ENCODE measurements at places on chromosomes 5 and 9.

DNA sequence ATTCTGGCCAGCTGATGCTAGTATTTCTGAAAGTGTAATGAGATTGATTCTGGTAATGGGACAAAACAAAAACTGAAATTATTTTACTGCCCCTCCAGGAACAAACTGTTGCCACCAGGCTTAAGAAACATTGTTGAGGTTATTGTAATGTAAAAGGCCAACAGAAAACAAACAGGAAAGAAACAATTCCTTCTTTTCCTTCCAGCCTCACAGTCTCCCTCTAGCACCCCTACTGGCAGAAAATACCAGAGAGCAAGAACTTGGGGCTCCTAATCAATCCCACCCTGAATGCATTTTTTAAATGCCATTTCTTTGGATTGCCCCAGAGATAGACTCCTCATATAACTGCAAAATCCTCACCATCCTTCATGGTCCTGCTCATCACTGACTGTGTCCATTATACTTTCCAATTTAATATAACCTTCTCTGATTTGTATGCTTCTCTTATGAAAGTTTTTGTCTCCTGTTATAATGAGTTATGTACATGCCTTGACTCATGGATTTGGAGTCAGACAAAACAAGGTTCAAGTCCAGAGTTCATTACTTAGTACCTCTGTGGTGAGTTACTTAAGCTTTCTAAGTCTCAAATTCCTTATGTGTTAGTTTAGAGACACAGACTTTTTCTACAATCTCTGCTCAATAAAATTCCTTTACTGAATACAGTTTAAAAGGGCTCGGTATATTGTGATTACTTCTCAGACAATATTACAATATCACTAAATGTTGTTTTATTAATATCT lies 157.9 kb upstream of the FBN2 start:
- no peak for DNase-seq

DNA sequence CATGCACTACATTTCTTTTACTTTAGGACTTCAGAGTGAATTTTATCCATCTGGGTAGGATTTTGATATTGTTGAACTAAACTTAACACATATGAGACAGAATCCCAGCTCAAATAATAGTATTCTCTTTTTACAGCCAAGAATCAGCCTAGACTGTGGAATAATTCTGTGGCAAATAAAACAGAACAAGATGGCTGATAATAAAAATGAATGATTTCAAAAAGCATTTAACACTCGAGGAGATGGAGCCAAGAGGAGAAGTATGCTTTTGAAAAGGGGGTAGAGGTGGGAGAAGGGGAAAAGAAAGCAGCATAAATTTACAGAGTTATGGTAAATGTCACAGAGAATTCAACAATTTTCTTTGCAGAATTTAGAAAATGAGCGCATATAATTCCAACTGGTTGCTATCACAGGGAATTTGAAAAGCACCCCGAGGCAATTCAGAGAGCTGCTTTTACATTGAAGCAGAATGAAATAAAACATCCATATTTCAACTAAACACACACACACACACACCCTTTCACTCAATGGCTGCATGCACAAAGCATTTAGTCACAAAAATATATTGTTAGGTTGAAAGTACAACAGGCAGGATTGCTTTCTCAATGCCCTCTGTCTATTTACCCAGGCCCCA lies 60.2 kb upstream of the DMAC1 start:
- no peak for DNase-seq

- no peak for DNase-seq
Observed at GRCh38 chr9:118362123-118362522, 657.9 kb downstream of the TLR4 start.

- no peak for DNase-seq
Observed at GRCh38 chr9:78314550-78314949, 17.6 kb downstream of the PSAT1 start.

DNA sequence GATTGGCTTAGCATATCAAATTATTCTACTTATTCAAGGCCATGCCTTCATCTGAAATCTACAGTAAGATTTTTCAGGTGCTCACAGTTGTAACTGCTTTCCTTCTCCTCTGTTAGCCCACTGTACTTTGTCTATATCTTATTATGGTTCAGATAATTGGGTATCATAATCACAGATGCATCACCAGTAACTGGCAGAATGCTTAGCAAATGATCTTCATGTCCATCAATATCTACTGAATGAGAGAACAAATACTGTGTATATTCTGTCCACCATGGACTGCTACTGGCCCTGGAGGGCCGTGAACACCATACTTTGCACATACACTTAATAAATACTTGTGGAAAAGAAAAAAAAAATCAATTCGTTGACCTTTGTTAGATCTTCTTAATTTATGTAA lies 96.2 kb downstream of the MEF2C start:
- no peak for DNase-seq

GRCh38 chr9:27310582-27310981 lies 13.6 kb upstream of the EQTN start:
- no peak for DNase-seq

GRCh38 chr5:100479079-100479688 lies 56.0 kb upstream of the FAM174A start:
- DNase-seq, result peak; percentile 47

- no peak for DNase-seq
Observed at GRCh38 chr5:95424016-95424415, 32.9 kb downstream of the FAM81B start.

GRCh38 chr9:85502815-85503655 lies 238.7 kb downstream of the AGTPBP1 start:
- DNase-seq, result no peak

DNA sequence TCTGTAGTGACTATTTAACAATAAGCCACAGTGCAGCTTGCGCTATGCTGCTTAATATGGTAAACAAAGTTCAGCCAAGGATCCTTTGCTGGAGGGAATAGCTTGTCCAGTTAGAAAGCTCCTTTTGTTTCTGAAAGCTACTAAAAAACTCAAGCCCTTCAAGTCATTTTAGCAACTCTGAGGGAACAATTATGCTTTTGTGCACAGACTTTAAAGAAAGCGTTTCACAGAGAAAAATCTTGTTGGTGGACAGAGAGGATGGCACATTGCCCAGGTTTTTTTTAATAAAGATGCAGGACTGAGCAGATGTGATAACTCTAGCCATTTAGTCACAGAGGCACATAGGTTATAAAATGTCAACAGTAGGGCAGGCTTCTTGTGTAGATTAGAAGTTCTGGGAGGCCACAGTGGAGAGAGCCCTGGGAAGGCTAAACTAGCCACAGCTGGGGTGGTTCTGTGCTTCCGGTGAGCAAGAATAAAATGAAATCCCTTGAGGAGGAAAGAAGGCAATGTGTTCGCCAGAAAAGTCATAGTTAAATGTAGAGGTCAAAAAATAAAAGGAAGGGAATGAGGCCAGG lies 63.4 kb downstream of the ALDH7A1 start:
- no peak for DNase-seq

GRCh38 chr9:116870566-116870965 lies 183.5 kb downstream of the TRIM32 start:
- no peak for DNase-seq

GRCh38 chr5:58885260-58885659 lies 302.4 kb downstream of the RAB3C start:
- DNase-seq, result no peak

GRCh38 chr9:74379718-74380117 lies 117.4 kb upstream of the RORB start:
- peak; percentile 71 for DNase-seq

DNA sequence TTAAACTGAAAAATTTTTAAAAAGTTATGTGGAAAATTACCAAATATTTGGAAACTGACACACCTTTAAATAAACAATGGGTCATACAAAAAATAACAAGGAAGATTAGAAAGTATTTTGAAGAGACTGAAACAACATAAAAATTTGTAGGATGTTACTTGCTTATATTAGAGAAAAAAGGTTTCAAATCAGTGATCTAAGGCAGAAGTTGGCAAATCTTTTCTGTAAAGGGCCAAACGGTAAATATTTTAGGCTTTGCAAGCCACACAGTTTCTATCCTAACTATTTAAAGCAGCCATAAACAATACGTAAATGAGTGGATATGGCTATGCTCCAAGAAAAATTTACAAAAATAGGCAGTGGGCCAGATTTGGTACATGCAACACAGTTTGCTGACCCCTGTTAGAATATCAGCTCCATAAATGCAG lies 81.3 kb downstream of the OXCT1 start:
- DNase-seq, result peak; percentile 26

GRCh38 chr5:97297704-97298091 lies 114.7 kb upstream of the RIOK2 start:
- DNase-seq, result no peak

- DNase-seq, result no peak
Observed at GRCh38 chr9:109458453-109459211, 39.5 kb downstream of the PTPN3 start.

DNA sequence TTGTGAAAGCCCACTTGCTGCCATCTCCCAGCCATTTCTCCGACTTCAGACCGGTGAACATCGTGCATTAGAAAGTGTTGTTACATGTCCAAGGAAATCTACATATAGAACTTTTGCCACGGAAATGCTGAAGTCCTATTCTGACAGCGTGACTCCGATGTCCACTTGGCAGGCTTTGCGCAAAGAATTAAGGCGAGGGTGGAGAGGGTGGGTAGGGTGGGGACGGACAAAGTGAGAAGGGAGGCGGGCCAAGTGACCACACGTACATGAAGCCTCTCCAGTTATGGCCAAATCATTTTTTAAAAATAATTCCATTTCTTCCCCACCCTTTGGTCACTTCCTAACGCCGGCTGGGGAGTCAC lies 460 bp upstream of the ACO1 start:
- DNase-seq, result no peak

DNA sequence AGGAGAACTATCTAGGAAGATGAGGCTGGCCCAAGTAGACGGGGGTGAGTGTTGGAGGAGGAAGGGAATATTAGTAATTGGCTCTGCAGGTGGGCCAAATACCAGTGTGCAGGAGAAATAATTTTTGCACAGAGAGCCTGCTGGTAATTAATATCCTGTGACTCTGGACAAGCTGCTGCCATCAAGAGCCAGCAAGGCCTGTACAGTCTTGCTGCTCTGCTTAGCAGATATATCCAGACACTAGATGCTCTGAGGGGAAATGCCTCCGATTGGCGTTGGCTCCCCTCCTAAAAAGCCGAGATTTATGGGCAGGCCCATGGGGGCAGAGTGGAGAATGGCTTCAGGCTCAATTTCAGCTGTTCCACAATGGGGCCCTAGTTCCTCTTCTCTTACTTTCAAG lies 29.6 kb upstream of the ASTN2 start:
- no peak for DNase-seq

GRCh38 chr5:102916109-102916508 lies 161.0 kb downstream of the PAM start:
- no peak for DNase-seq

DNA sequence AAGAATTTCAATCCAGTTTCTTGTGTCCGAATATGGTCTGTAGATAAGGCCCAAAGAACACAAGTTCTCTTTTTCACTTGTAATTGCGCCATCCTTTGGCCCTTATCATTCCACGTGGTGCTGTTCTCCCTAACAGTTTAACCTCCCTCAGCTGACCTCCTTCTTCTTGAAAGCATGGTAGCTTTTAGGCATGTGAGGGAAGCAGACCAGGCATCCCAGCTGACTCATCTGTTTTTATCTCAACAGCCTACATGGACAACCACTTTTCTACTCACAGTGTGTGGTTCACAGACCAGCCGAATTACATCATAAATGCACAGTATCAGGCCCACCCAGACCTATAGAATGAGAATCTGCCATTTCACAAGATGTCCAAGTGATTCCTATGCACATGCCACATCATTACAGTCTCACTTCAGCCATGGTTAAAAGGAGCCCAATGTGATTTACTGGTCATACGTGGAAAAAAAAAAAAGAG lies 26.9 kb upstream of the PLIN2 start:
- DNase-seq, result no peak

- no peak for DNase-seq
Observed at GRCh38 chr5:151592855-151593408, 1.8 kb upstream of the FAT2 start.

DNA sequence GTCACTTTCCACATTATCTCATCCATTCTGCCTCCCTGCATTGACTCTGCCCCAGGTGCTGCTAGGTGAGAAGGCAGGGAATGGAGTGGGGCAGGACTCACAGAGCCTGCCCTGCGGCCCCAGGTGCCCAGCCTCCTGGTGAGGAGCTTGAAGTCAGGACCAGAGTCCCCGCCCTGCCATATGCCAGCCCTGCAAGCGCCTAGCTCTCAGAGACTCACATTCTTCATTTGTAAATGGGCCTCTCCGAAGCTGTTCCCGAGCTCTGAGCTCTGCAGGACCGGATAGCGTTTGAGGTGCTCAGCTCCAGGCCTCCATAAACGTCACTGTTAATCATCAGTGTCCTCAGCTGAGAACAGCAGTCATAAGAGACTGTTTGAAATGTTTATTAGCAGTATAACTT lies 75.1 kb upstream of the STXBP1 start:
- no peak for DNase-seq

GRCh38 chr5:115472271-115473025 lies 72.1 kb downstream of the FEM1C start:
- DNase-seq, result peak; percentile 4

Data from NCI-H1092 treated with DMSO at 0.1 percent for 48 hours (cell line).